ENCODE measurements at places on chromosomes 7 and 10. TPM values are rescaled to one million over a fixed set of nuclear protein-coding genes. Genes with fewer than 3 reads are reported as not detected.

TSC22D4 gene
- 25.5 TPM for total RNA-seq

TMEM229A gene
- total RNA-seq, result not detected

RASSF4 gene
- 9.4 TPM for total RNA-seq

HOXA11 gene
- 5.1 TPM for total RNA-seq

C10orf95 gene
- not detected for total RNA-seq

MSMB gene
- total RNA-seq, result not detected

RRP12 gene
- 45.3 TPM for total RNA-seq

PALD1 gene
- total RNA-seq, result 4.1 TPM

DNAH11 gene
- total RNA-seq, result 0.17 TPM

SKIDA1 gene
- not detected for total RNA-seq

LGI1 gene
- total RNA-seq, result 12.6 TPM

LBX1 gene
- 25.9 TPM for total RNA-seq

ANKRD61 gene
- total RNA-seq, result 0.39 TPM

OR2A5 gene
- not detected for total RNA-seq

CFAP70 gene
- 0.98 TPM for total RNA-seq
